GM23338 (cell line): ENCODE measurements at places on chromosomes 6 and 20. TPM values are rescaled to one million over a fixed set of nuclear protein-coding genes. Genes with fewer than 3 reads are reported as not detected.

DNA sequence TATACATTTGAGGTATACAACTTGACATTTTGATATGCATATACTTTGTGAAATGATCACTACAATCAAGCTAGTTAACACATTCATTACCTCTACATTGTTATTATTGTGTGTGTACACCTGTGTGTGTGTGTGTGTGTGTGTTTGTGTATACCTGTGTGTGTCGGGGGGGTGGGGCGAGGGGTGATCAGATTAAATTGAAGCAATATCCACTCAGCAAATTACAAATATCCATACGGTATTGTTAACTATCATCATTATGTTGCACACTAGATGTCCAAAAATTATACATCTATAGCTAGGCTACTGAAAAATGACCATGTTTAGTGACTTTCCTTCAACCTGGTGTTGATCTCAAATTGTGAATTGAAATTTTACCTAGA, 1.8 kb downstream of the RHAG start:
- no peak overlapping the region for H3K4me3 ChIP-seq
- H3K27ac ChIP-seq = no peak overlapping the region
- H3K36me3 ChIP-seq = no peaks in the 10 kb centered on the region
- DNase-seq = no peak

DNA sequence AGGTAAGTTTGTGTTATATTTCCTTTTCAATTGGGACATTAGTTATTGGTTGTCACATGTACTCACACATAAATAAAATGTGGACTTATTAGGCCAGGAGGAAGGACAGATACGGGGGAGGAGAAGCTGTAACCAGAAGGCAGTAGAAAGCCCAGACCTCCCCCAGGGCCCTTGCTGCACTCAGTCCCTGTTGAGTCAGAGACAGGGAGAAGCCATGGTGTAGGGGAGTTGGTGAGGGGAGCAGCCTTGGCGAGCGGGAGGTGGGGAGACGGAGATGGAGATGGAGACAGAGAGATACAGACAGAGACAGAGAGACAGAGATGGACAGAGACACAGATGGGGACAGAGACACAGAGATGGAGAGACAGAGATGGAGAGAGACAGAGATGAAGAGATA, 263.2 kb downstream of the DLL1 start:
- no peak overlapping the region for H3K4me3 ChIP-seq
- no peak overlapping the region for H3K27ac ChIP-seq
- no peaks in the 10 kb centered on the region for H3K4me1 ChIP-seq
- no peaks in the 10 kb centered on the region for H3K27me3 ChIP-seq
- H3K36me3 ChIP-seq = no peaks in the 10 kb centered on the region
- no peak for DNase-seq

- peaks cover 31% of the 10 kb centered on the region for H3K4me1 ChIP-seq
- peak overlapping the region; percentile 92 for H3K4me3 ChIP-seq
- no peaks in the 10 kb centered on the region for H3K27me3 ChIP-seq
- H3K36me3 ChIP-seq = no peaks in the 10 kb centered on the region
- peak overlapping the region; percentile 87 for H3K27ac ChIP-seq
- DNase-seq = peak; percentile 19
Observed at GRCh38 chr20:3887876-3888620, 1.1 kb upstream of the PANK2 start.

- no peaks in the 10 kb centered on the region for H3K4me1 ChIP-seq
- no peaks in the 10 kb centered on the region for H3K27me3 ChIP-seq
- H3K27ac ChIP-seq = no peak overlapping the region
- no peak overlapping the region for H3K4me3 ChIP-seq
- no peak for DNase-seq
- no peaks in the 10 kb centered on the region for H3K36me3 ChIP-seq
Observed at GRCh38 chr20:10078403-10078802, 43.6 kb downstream of the ANKEF1 start.

GRCh38 chr6:52102405-52102804, 15.0 kb upstream of the PKHD1 start:
- no peaks in the 10 kb centered on the region for H3K27me3 ChIP-seq
- H3K27ac ChIP-seq = no peak overlapping the region
- H3K4me1 ChIP-seq = peaks cover 3% of the 10 kb centered on the region; the same call in 1 of the 2 replicates
- H3K36me3 ChIP-seq = no peaks in the 10 kb centered on the region
- H3K4me3 ChIP-seq = no peak overlapping the region
- no peak for DNase-seq

- DNase-seq = no peak
- no peak overlapping the region for H3K4me3 ChIP-seq
- no peaks in the 10 kb centered on the region for H3K4me1 ChIP-seq
- H3K27me3 ChIP-seq = no peaks in the 10 kb centered on the region
- H3K36me3 ChIP-seq = no peaks in the 10 kb centered on the region
Observed at GRCh38 chr6:139129284-139129683, 5.6 kb upstream of the HECA start.

DNA sequence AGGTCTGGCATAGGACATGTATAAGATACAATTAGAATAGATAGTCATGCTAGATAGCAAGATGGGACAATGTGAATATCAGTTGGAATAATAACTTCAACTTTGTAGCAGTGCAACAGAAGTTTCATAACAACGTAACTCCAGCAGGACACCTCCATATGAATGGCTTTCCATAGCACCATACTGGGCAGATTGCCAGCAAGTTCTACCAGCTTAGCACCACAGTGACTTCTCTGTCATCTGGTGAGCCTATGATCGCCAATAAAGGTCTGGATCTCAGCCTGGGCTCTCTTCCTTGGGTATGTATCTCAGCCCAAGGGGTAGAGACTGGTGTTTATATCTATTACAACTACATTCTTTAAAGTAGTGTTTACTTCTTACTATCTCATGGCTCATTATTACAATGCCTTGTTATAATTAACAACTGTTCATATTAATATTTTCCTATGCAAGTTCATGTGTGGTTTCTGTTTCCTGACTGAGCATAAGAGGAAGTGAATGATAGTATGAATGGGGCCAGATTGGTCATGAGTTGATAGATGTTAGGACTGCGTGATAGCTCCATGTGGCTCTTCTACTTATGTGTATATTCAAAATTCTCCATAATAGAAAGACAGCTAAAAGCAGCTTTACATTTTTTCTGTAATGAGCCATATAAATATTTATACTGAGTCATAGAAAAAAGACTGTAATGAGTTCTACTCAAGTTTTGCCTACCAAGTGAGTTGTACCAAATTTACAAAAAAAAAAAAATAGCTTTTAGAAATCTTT, 22.9 kb downstream of the HTR1B start:
- H3K36me3 ChIP-seq = no peaks in the 10 kb centered on the region
- no peaks in the 10 kb centered on the region for H3K4me1 ChIP-seq
- H3K27ac ChIP-seq = no peak overlapping the region
- no peaks in the 10 kb centered on the region for H3K27me3 ChIP-seq
- no peak overlapping the region for H3K4me3 ChIP-seq

GRCh38 chr20:50284811-50285375, 94.3 kb downstream of the CEBPB start:
- no peaks in the 10 kb centered on the region for H3K4me1 ChIP-seq
- no peak overlapping the region for H3K27ac ChIP-seq
- no peaks in the 10 kb centered on the region for H3K27me3 ChIP-seq
- H3K4me3 ChIP-seq = no peak overlapping the region
- no peaks in the 10 kb centered on the region for H3K36me3 ChIP-seq

- no peaks in the 10 kb centered on the region for H3K36me3 ChIP-seq
- H3K27me3 ChIP-seq = no peaks in the 10 kb centered on the region
Observed at GRCh38 chr6:81901551-81901966, 149.1 kb upstream of the TENT5A start.

DNA sequence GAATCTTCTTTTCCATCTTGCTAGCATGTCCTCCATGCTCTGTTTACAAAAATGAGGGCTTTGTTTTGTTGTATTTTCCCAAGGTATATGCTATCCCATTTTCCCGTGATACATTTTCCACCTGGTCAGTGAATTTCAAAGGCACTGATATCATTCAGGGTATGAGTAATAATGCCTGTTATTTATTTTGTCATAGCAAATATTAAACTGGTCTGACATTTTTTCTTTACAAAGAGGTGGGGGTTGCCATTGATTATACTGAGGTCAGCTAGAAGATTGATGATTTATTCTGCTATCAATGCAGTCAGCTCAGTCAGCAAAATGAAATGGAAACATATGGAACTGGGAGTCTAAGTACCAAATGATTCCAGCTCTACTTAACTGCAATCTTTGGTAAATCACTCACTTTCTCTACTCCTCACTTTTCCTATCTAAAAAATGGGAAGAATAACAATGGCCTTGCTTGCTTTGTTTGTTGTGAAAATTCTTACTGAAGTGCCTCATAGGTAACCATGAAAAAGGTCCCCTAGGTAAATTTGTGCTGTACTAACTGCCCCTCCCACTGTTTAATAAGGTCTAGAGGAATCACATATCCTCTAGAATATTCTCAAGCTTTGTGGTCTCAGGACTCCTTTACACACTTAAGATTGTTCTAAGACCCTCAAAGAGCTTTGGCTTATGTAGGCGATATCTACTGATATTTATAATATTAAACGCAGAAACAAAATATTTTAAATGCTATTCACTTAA, 64.0 kb downstream of the ARHGAP18 start:
- H3K36me3 ChIP-seq = no peaks in the 10 kb centered on the region
- peaks cover 33% of the 10 kb centered on the region for H3K4me1 ChIP-seq
- no peaks in the 10 kb centered on the region for H3K27me3 ChIP-seq

DNA sequence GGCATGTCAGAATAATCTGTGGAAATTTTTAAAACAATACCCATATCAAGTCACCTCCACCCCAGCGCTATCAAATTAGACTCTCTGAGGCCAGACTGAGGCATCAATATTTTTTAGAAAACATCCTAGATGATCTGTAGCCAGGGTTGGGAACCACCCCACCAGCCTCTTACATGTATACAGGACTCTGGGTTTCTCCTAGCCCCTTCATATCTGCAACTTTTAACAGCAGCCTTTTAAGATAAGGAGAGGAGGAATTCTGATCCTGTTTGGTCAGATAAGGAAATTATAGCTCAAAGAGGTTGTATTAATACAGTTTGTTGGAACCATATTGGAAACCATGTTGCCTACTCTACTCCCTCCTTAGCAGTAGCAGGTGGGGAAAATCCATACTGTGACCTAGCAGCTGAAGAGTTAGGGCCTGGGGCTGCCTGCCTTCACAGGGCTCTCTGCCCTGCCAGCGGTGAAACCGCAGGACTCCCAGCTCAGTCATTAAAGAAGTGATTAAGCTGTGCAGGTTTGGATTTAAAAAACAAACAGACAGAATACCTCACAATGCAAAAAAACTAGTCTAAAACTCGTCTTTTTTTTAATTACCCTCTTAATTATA, 30.0 kb downstream of the BRPF3 start:
- H3K4me1 ChIP-seq = no peaks in the 10 kb centered on the region
- DNase-seq = no peak
- no peak overlapping the region for H3K4me3 ChIP-seq
- no peak overlapping the region for H3K27ac ChIP-seq

RAMACL gene
- total RNA-seq = 4.0 and 4.2 TPM in 2 replicates

HLA-DMA gene
- total RNA-seq = 3.5 and 5.2 TPM in 2 replicates

DEF6 gene
- 5.7 and 7.2 TPM in 2 replicates for total RNA-seq

FAM162B gene
- total RNA-seq = 5.9 and 6.3 TPM in 2 replicates

GABRR1 gene
- total RNA-seq = 0.14 and 0.16 TPM in 2 replicates

FNDC1 gene
- 0.12 and 0.38 TPM in 2 replicates for total RNA-seq

SUMO4 gene
- total RNA-seq = 0.74 and 1.9 TPM in 2 replicates

OPRL1 gene
- 0.74 and 1.1 TPM in 2 replicates for total RNA-seq

RSPO4 gene
- 0.74 and 2.8 TPM in 2 replicates for total RNA-seq
